ENCODE measurements at places on chromosomes 2 and 18.
A peak's percentile ranks its signal among the peaks of the same experiment; 100 is the strongest.

- no peak for DNase-seq
Measured at GRCh38 chr2:190553254-190553653, 18.7 kb upstream of the NEMP2 start.

DNA sequence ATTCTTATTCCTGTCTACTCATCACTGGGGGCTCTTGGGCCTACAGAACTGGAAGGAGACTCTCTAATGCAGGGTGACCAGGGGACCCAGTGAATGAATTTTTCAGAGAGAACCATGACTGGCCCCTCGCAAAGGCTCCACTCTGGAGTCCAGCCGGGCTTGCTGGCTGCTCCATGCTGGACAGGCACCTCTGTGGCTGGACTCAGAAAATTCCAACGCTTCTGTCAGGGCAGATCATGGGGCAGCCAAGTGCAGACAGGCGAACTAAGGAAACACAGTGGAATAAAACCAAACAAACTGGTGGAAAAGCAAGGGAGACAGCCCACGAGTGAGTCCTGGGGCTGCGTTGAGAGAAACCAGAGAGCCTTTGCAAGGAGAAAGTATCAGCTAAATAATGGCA lies 57.2 kb downstream of the ACAA2 start:
- no peak for DNase-seq

GRCh38 chr2:178070824-178071223 lies 1.8 kb downstream of the PDE11A start:
- DNase-seq, result no peak

GRCh38 chr2:231182513-231182899 lies 15.9 kb upstream of the ARMC9 start:
- no peak for DNase-seq

GRCh38 chr2:222418739-222419138 lies 5.6 kb upstream of the SGPP2 start:
- no peak for DNase-seq

- DNase-seq, result no peak
Measured at GRCh38 chr2:101803945-101804696, 106.6 kb downstream of the MAP4K4 start.

GRCh38 chr2:191345788-191346187 lies 100.6 kb downstream of the MYO1B start:
- no peak for DNase-seq

- no peak for DNase-seq
Measured at GRCh38 chr2:186645999-186646398, 47.9 kb upstream of the FAM171B start.

- no peak for DNase-seq
Measured at GRCh38 chr18:21167641-21168377, 56.2 kb upstream of the ROCK1 start.

DNA sequence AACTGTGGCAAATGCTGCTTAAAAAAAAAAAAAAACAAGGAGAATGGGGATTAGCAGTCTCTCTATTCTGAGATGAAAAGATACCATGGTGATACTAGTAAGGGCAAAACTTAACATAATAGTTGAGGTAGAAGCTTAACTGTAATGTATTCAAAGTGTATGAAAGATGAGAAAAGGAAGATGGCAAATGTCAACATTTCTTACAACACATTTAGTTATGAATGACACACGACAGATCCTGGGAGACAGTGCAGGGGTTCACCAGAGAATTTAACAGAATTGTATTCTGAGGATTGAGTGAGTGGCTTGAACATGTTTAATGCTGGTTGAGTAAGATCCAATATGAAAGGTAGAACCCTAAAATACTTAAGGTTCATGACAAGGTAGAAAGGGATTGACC lies 52.7 kb downstream of the CUL3 start:
- no peak for DNase-seq

DNA sequence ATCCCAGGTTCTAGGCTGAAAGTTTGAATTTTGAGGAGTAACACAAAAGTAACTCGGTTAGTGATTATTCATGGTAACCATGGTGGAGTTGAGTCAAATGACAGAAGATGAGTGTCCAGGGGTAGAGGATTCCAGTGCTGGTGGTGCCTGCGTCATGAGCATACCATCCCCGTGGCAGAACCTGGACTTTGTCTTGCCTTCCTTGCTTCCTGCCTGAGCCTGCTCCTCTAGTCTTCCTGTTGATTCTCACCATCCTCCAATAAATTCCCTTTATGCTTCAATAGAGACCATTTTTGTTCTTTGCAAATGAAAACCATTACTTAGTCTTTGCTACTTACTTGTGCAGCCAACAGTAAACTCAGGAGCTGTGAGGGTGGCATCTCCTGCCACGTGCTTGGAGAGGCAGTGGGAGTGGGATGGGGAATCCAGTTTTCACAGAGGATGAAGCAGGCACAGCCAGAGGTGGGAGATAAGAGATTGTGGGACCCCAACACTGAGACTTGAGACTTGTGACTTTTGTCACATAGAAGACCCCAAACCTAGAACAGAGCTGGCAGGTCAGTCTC lies 4.1 kb upstream of the YES1 start:
- DNase-seq, result no peak

- no peak for DNase-seq
Measured at GRCh38 chr2:86498468-86499260, 57.5 kb downstream of the KDM3A start.

DNA sequence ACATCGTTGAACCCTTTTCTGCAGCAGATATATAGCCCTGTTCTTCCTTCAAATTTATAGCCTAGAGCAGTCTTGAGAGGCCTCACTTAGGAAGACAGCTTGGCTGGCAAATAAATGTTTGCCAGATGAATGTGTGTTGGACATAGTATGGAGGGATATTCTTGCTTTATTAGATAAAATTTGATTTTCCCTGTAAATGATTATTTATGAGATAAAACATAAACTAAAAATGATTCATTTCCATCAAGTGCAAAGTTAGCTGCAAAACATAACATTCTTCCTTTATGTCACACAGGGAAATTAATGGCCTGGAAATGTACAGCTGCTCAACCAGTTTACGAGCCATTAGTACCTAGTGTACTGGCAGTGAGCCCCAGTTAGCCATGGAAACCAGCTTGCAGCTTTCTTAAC lies 82.5 kb downstream of the LIMS1 start:
- no peak for DNase-seq

DNA sequence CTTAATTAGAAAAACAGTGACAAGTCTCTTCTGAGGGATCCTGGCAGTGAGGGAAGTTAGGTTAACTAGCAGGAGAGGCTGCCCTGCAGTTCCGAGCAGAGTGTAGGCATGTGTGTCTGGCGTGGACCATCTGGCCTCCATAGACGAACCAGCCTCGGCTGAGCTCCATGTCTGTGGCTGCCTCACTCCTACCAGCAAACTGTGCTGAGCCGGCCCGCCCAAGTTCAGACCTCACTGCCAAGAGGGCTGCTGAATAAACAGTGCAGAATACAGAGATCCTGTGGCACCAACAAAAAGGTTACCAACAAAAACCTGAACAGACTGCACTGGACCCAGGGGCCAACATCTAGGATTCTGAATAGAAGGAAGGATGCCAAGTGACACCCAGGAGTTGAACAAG lies 27.3 kb downstream of the INO80C start:
- DNase-seq, result no peak

- no peak for DNase-seq
Measured at GRCh38 chr2:153299809-153300208, 178.8 kb downstream of the RPRM start.

DNA sequence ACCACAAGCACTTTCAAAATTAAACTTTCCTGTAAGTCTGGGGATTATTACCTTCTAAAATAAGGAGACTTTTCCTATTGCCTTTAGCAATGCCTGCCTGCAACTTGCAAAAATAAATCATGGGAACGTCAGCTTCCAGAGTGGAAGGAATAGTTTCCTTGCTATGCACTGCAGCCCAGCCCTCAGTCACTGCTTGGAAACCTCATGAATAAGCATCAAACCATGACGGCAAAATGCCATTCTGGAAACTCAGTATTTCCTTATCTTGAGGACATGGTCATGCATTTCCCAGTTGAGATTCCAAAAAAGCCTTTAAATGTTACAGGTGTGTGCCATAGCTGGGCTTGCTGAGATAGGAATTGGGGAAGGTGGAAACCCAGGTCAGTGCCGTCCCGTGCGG lies 84.2 kb upstream of the OTOS start:
- DNase-seq, result no peak

- DNase-seq, result peak; percentile 86
Measured at GRCh38 chr2:241620419-241620769, 16.6 kb downstream of the THAP4 start.

GRCh38 chr2:101064868-101065549 lies 62.9 kb downstream of the RPL31 start:
- DNase-seq, result no peak

- no peak for DNase-seq
Measured at GRCh38 chr2:69933254-69933828, 18.4 kb downstream of the MXD1 start.

DNA sequence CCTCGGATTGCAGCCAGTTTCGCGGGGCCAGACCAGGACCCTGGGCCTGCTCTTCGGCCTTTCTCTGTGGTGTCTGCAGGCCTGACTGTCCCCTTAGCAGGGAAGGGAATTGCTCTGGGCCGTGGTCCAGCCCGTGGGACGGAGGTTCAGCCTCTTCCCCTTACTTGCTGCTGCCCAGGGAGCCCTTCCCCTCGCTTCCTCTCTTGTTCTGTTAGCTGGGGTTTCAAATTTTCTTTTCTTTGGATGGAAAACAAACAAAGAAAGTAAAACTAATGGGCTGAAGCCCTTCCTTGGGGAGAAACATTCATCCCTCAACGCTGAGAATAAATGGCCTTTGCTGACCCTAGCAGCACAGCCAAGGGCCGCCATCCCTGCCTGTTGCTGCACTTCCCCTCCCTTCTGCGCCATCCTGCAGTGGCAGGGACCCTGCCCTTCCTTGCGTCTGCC lies 52.4 kb downstream of the ASAP2 start:
- DNase-seq, result no peak

GRCh38 chr2:21083482-21083881 lies 39.6 kb upstream of the APOB start:
- no peak for DNase-seq

GRCh38 chr2:119197126-119197405 lies 26.6 kb upstream of the STEAP3 start:
- DNase-seq, result no peak

DNA sequence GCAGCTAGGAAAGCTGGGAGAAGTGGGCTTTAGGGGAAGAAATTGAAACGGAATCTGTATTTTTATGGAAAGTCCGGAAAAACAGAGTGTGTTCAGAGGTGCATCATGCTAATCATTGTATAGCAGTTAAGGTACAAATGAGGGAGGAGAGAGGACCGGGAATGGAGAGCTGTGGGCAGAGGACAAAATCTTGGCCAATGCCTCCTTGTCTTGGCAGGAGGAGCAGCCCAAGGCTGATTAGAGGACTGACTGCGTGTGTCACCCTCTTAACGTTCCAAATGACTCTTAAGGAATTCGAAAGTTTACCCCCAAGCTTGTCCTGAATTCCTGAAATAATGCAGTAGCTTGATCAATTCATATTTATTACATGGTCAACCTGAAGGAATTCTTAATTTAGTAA lies 81.0 kb downstream of the ZNF236 start:
- no peak for DNase-seq

- no peak for DNase-seq
Measured at GRCh38 chr18:68102117-68102516, 585.6 kb upstream of the DSEL start.

- DNase-seq, result no peak
Measured at GRCh38 chr2:220550995-220551700, 923.7 kb downstream of the SLC4A3 start.

GRCh38 chr2:12032975-12033374 lies 286.5 kb downstream of the LPIN1 start:
- DNase-seq, result no peak

DNA sequence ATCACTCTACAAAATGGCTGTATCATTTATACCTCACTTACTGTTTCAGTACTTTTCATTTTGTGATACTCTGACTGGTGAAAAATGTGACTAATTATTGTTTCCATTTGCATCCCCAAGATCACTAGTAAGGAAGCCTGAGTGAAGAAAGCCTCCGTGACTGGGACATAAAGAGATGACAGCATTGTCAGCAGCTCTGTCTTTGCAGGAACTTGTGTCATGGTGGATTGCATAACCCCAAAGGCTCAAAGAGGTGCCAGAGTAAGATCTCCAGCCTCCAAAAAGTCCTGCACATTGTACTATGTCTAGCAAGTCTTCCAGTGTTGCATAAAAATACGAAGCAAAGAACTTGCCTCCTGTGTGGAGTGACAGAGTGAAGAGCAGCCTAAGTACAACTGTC lies 187.5 kb upstream of the CRIM1 start:
- DNase-seq, result no peak

DNA sequence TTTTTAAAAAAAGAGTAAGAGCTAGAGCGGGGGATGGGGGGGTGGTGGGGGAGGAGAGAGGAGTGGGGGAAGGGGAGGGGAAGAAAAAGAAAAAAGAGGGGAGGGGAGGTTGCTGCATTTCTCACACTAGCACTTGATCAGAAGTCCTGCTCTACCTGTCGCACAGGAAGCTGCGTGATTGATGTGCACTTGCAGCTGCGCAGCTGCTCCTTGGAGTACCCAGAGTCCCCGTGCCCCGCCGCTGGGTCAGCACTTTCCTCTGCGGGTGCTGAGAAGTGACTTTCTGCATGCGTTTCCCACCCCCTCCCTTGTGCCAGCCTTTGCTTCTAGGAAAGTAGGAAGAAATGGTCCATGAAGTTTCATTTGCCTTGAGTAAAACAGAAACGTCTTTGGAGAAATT lies 297.3 kb downstream of the ETAA1 start:
- no peak for DNase-seq

DNA sequence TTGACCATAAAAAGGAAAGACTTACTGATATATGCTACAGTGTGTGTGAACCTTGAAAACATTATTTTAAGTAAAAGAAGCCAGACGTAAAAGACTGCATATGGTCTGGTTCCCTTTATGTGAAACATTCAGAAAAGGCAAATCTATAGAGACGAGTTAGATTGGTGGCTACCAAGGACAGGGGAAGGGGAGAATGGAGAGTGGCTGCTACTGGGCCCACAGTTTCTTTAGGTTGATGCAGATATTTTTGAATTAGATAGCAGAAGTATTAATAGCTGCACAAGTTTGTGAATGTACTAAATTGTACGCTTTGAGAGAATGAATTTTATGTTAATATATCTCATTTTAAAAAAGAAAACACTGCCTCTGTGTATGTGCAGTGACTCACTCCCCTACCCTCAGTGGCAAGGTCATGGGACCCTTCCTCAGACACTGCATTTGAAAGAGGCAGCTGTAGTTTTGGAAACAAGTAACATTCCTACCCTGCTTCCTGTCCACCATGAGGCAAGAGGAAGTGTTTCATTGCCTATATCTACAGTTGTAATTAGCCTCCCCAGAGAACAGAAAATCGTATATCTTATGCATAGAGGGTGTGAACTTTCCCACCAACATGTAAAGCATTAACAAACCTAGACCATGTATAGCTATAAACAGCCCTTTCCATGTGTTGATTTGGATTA lies 29.8 kb upstream of the ARMC9 start:
- no peak for DNase-seq

DNA sequence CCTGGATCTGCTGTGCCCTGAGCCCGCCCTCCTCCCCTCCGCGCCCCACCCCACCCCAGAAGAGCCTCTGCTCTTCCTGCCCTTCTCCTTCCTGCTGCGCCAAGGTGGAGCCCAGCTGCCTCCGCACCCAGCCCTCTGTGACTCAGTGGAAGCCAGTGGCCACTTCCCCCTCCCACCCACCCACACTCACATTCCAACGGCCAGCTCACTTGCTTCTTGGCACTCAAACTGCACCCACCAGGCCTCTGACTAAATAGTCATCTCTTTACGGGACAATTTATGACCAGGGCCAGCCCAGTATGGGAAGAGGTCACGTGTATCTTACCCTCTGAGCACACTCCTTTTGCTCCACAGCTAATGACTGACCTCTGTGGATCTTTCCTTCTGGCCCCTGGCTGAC lies 150.4 kb upstream of the SLC1A4 start:
- DNase-seq, result no peak
